ENCODE measurements at places on chromosomes 3 and 15.

GRCh38 chr3:3686907-3687648 is 112.2 kb upstream of the LRRN1 start:
- no peak for DNase-seq

DNA sequence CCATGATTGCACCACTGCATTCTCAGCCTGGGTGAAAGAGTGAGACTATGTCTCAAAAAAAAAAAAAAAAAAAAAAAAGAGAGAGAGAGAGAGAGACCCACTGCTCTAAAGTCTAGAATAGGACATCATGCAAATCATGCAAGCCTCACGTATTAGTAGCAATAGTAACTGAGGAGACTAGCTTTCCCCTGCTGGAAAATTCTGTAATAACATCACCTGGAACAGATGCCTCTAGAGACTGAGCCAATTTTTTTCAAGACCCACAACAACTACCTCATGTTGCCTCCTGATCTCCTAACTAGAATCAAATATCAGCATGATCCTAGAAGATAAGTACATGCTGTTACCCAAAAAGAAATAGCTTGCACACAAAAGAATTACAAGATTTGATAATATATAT is 461.9 kb downstream of the AGBL1 start:
- no peak for DNase-seq

DNA sequence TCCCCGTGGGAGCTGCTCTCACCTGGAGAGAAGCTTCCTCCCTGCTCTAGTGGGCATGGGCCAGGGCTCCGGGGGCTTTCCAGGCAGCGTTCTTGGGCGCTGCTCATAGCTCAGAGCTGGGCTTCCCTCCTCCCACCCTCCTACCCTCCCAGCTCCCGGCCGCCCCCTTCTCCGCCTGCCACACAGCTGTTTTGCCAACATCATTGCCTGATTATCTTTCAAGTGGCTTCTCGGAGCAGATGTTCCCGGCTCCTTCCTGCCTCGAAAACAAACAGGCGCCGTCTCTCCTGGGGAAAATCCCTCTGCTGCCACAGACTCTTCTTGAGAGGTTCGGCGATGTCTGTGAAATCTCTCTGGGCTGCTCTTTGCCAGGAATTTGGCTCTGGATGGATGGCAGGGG is 195.6 kb downstream of the RPLP1 start:
- no peak for DNase-seq

- no peak for DNase-seq
Measured at GRCh38 chr3:21893242-21893641, 142.2 kb upstream of the ZNF385D start.

- DNase-seq: no peak
Measured at GRCh38 chr3:75781079-75781745, 4.1 kb downstream of the ZNF717 start.

DNA sequence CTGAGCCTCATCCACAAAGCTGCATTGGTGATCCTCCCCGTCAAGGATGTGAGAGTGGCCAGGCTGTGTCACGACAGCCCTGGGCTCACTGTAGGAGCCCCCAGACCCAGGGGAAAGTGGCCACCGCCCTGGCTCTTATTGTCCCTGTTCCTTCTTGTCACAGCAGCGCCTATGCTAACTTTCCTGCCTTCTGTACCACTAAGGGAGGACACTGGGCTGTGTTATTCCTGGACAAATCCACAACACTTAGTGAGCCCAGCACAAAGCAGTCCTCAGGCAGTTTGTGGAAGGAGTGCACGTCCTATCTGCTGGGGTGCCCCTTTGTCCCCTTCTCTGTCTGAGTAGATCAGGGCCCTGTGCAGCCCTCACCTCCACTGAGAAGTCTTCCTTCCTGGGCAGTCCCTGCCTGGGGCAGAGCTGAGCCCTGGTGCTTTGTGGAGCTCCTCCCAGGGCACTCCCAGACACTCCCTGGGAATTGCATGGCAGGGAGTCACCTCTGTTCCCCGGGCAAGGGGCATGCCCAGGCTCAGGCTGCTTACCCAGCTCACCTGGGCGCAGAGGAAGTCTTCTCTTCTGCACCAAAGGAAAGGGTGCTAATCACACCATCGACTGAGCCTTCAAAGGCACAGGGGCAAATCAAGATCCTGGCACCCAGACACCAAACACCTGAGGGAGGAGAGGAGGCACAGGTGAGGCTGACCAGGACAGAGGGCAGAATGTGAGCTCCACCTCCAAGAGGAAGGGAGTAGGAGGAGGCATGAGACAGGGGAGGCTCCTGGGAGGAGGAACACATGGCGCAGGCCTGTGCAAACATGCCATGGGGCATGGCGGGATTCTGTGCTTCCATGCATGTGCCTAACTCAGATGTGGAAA is 138.7 kb downstream of the KLF13 start:
- DNase-seq: no peak

- no peak for DNase-seq
Measured at GRCh38 chr15:73882761-73883419, 9.5 kb downstream of the TBC1D21 start.

- no peak for DNase-seq
Measured at GRCh38 chr3:99473321-99473751, 165.1 kb upstream of the COL8A1 start.

- DNase-seq: peak; percentile 4
Measured at GRCh38 chr3:7876741-7877297, 624.8 kb upstream of the LMCD1 start.

DNA sequence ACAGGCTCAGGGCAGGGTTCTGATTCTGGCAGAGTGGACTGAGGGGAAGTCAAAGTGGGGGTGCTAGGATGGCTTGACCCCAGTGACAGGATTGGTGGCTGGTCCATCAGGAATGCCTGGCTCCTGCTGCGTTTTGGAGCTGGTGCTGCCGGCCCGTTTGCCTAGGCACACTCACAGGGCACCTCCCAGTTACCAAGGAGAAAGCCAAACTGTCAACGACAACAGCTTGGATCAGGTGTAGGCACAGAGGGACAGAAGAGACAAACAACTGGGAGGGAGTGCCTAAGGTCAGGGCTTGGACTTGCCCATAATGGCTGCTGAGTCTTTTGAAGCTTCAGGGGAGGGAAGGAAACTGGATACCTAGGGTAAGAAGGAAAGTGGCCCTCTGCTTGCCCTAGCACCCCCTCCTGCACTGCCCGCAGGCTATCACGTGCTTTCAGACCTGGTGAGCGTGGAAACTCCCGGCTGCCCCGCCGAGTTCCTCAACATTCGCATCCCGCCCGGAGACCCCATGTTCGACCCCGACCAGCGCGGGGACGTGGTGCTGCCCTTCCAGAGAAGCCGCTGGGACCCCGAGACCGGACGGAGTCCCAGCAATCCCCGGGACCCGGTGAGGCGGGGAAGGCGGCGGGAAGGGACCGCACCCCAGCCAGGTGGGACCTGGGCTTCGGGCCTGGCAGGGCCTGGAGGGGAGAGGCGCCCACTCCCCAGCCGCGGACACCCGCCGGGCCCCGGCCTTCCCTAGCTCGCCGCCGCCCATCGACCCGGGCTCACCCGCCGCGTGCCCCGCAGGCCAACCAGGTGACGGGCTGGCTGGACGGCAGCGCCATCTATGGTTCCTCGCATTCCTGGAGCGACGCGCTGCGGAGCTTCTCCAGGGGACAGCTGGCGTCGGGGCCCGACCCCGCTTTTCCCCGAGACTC is 5.1 kb downstream of the DUOX1 start:
- no peak for DNase-seq

All from activated CD8-positive, alpha-beta memory T cell treated with anti-CD3 and anti-CD28 coated beads for 48 hours (primary cell).